ENCODE measurements at places on chromosomes 6 and 20.

GRCh38 chr6:169852504-169853195 lies 101.2 kb downstream of the ERMARD start:
- DNase-seq, result no peak

DNA sequence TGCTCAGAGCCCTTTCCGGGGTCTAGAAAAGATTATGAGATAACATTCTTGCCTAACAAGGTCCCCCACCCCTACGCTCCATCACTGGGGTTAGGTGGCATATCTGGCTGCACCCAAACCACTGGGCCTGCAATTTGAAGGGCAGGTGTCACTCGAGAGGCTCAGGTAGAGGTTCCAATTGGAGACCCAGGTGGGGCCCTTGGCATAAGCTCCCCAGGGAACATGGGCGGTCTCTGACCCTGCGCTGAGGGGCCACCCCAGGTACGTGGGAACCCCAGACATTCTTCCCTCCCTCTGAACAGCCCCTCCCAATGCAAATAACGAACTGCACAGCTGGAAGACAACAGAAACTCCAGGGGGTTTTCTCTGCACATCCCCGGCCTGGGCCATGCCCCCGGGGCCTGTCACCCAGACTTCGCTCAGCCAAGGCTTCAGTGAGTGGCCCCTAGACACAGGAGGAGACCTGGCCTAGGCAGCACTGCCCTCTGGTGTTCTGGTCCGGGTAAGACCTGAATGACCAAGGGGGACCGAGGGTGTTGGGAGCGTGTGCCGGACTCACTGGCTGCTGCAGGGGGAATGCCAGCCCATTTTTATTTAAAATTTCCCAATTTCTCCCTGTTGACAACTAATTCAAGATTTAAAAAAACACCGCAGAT lies 47.5 kb downstream of the DSTN start:
- peak; percentile 14 for DNase-seq

GRCh38 chr6:113664909-113665308 lies 192.2 kb upstream of the MARCKS start:
- DNase-seq, result no peak

DNA sequence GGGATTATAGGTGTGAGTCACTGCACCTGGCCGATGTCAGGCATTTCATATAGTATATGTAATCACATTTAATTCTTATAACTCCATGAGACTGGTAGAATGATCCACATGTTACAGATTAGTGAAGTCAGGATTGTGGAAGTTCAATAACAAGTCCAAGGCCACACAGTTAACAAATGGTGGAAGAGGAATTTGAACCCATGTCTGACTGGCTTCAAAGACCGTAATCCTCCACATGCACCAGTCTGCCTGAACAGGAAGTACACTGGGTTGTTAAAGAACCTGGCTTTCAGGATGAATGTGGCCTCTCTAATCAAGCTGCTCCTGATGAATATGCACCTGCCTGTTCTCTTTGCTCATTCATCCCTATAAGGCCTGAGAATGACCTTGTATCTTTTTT lies 122.0 kb upstream of the HDAC2 start:
- DNase-seq, result no peak

- DNase-seq, result no peak
Measured at GRCh38 chr20:48052475-48052835, 267.2 kb upstream of the SULF2 start.

Measured in neuronal stem cell (in vitro differentiated cells).